ENCODE measurements at places on chromosomes 4 and X.

- no peak for DNase-seq
Observed at GRCh38 chr4:36027203-36027602, 217.1 kb downstream of the ARAP2 start.

DNA sequence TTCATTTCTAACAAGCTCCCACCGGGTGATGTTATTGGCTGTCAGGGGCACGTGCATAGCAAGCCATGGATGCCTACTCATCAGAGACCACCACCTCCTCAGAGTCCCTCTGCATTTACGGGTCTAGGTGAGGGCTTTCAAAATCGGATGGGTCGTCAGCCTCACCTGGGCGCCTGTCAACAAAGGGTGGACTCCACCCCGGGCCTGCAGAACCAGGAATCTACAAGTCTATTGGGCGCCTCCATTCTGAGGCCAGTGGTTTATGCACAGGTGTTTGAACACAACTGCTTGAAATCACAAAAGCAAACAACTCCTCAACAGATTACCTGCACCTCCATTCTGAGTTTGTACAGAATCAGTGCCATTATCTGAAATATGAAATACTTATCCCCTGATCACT lies 318.9 kb downstream of the PTTG2 start:
- DNase-seq, result no peak

GRCh38 chr4:151489462-151490203 lies 80.7 kb downstream of the FHIP1A start:
- no peak for DNase-seq

DNA sequence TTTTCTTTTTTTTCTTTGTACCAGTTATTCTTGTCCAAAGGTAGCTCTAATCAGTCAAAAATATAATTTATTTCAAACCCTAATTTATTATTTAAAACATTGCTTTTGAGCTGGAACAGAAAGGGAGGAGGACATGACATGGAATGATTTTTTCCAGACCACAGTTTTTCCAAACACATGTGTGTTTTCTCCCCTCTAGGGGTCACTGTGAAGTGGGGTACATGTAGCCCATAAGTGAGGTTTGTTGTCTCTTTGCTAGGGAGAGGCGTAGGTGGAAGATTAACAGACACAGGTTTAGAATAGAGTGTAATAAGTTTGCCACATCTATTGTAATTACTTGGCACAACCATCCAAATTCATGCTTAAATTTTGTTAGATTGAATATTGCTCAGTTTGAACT lies 83.0 kb downstream of the TNIP2 start:
- no peak for DNase-seq

GRCh38 chr4:1714303-1715001 lies 2.3 kb upstream of the SLBP start:
- no peak for DNase-seq

DNA sequence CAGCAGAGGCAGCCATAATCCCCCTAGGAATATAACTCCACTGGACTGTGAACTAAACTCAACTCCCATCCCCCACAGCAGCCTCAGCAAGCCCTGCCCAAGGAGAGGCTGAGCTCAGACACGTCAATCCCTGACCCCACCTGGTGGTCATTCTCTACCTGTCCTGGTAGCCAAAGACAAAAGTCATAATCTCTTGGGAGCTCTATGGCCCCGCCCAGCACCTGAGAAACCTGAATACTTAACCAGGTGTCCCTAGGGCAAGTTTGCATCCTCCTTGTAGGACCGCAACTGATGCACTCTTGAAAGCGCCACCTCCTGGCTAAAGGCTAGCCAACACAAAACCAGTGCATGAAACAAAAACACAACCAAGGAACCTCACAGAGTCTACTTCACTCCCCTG lies 18.4 kb downstream of the CT47B1 start:
- DNase-seq, result no peak

DNA sequence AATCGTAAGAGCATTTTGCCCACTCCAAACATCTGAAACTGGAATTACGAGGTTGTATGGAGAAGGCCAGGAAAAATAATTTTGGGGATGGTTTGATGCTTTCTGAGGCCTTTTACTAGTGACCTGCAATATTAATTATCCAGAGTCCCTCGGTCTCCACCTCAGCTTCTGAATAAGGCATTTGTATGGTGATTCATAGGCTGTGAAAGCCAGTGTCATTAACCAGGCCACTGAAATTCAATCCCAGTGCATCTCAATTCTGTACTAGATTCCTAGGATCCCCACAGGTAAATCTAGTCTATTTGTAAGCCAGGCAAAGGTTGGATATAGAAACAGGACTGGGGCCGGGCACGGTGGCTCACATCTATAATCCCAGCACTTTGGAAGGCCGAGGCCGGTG lies 135.4 kb upstream of the RBPJ start:
- DNase-seq, result no peak

DNA sequence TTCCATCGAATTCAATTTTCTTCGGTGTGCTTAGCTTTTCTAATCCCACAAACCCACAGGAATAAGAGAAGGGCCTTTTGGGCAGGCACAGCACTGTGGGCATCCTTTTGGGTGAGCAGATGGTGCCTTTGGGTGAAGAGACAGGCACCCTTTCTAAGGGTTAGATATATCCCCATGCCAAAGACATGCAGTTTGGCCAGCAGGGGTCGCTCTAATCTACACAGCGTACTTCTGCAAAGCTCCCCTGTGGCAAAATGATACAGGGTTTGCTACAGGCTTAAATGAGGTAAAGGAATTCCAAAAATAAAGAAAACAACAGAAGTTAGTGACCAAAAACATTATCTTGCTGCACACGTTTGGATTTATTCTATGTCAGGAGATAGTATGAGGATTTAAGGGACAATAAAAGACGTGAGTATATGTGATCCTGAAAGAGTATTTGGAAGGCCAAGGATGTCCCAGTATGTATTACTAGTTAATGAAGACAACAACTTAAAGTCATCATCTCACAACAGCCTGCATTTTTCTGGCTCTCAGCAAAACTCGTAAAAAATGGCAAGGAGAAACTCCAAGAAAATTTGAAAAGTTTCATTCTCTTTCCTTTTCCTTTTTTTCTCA lies 49.5 kb downstream of the PHEX start:
- DNase-seq, result no peak

DNA sequence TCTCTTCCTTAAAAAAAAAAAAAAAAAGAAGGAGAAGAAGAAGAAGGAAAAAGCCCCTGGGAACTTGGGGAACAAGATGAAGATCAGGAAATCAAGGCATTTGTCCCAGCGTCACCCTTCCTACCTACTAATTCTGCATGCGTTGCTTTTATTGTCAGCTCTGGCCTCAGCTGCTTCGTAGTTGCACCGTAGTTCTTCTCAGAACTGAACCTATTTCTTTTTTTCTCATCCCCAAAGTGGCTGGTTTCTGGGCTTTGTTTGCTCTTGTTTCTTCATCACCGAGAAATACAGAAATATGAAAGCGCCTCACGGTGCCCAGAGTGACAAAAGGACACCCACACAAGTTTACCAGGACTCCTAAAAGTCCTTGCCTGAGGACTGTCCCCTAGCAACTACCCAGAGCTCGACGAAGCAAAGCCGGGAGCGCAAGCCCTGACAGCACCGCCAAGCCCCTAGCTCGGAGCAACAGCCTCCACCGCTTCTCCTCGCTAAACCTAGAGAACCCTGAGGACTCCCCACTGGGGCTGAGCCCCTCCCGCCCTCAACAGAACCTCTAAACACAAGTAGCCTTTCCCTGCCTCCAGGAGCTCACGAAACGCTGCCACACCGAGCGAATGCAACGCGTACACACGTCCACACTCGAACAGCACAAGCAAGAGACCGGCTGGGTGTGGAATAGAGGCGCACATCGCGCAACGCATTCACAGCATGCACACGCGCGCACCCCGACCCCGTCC lies 710 bp downstream of the PRKG2 start:
- DNase-seq, result peak; percentile 39

DNA sequence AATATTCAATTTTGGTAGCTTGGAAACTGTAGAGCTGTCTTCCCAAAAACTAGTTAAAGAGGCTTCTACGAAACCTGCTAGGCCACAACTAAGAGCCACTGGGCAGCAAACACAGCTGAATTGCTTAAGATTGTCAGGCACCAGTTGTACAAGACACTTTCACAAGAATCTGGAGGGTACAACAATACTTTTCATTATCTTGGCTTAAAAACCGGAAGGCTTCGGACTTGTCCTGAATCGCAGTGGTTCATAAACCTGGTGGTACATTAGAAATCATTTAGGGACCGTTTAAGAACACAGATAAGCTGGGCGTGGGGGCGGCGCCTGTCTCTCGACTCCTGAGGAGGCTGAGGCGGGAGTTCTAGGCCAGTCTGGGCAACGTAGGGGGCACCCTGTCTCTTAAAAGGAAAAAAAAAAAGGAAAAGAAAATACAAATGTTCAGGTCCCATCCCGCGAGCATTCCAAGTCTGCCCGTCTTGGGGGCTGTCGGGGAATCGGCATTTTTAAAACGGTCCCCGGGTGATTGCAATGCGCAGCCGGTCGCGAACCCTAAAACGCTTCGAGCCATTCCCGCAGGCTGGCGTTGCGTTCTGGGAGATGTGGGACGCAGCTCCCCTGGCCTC lies 763 bp downstream of the PYURF start:
- DNase-seq, result peak; percentile 34

DNA sequence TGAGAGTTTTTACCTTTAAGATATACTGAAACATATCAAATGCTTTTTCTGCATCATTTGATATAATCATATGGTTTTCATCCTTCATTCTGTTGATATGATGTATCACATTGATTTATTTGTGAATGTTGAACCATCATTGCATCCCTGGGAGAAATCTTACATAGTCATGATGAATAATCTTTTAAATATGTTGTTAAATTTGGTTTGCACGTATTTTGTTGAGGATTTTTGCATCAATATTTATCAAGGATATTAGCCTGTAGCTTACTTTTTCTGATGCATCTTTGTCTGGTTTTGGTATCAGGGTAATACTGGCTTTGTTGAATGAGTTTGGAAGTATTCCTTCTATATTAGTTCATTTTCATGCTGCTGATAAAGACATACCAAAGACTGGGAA lies 541.4 kb downstream of the TLL1 start:
- DNase-seq, result no peak

GRCh38 chr4:165454426-165454825 lies 75.6 kb downstream of the CPE start:
- DNase-seq, result no peak

DNA sequence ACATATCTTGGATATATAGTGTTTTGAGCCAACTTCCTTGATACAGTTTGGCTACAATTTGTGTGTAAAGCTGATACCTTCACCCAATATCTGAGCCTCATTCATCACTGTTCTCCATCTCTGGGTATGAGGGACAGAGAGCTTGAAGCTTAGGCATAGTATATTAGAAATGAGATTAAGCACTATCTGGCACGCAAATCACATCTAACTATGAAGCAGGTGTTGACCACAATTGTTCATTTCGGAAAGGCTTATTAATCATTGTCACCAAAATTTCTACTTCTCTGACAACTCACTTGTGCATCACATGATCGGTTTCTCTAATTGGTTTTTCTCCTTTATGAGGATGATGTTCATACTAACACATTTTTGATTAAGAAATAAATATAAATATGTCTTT lies 2.1 kb upstream of the POF1B start:
- DNase-seq, result no peak

DNA sequence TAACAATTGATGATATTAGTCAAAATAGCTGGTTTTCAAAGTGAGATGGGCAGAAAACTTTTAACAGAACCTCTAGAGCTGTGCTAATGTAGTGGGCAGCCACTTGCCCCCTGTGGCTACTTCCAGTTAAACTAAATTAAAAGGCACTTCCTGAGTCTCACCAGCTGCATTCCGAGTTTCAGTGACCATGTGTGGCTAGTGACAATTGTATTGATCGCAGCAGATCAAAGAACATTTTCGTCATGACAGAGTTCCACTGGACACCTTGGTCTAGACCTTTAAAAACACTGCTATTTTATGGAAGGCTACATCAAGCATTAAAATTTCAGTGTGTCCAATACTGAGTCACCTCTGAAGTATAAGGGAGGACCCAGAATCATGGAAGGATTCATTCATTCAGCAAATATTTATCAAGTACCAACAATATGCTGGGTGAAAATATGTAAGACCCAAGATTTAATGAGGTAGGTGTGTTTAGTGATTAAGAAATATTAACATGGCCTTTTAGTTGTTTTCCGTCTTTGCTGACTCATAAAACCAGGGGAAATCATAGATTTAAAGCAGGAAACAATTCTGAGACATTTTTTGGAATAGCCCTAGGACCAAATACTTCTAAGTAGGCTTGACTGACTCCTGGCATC lies 5.1 kb upstream of the FAT1 start:
- DNase-seq, result no peak

DNA sequence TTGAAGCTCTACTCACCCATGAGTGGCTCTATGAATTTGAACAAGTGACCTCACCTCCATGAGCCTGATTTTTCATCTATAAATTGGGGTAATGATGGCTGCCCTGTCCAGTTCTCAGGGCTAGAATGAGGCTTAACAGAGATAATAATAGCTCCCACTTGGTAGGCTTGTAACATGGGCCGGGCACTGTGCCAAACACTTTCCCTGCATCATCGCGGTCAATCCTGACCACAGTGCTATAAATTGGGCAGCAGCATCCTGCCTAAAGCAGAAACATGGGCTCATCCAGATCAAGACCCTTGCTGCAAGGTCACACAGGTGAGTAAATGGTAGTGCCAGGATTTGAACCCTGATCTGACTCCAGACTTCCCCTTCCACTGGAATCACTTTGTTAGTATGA lies 12.8 kb downstream of the APLN start:
- DNase-seq, result no peak

DNA sequence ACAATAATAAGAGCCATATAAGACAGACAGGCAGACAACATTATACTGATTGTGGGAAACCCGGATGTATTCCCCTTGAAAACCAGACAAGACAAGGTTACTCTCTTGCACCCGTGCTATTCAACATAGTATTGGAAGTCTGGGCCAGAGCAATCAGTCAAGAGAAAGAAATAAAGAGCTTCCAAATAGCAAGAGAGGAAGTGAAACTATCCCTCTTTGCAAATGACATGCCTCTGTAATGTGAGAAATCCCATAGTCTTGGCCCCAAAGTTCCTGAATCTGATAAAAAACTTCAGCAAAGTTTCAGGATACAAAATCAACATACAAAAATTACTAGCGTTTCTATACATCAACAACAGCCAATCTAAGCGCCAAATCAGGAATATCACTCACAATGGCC lies 102.1 kb downstream of the DCAF12L2 start:
- no peak for DNase-seq

- DNase-seq, result no peak
Observed at GRCh38 chr4:16118090-16118489, 34.3 kb upstream of the PROM1 start.

DNA sequence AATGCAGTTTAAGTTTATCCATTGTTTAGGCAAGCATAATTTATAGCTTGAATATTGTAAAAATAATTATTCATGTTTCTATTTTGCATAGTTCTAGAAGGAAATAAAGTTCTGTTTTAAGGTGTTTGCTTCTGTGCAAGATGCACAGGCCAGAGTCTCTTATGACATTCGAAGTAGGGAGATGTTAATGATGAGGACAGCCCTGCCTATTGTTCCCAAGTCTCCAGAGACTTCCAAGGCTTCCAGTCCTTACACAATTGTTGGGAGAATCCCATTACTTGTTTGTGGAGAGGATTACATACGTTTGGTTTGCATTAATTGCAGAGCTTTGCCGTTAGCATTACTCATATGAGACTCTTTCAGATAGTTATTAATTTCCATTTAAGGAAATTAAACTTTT lies 96.2 kb upstream of the ANK2 start:
- DNase-seq, result no peak

- DNase-seq, result no peak
Observed at GRCh38 chrX:110394651-110395050, 36.0 kb downstream of the RTL9 start.

- no peak for DNase-seq
Observed at GRCh38 chr4:10182446-10183424, 66.1 kb upstream of the WDR1 start.

All from right lung (tissue), 10 donors.